ENCODE measurements at places on chromosomes 7 and 10.

DNA sequence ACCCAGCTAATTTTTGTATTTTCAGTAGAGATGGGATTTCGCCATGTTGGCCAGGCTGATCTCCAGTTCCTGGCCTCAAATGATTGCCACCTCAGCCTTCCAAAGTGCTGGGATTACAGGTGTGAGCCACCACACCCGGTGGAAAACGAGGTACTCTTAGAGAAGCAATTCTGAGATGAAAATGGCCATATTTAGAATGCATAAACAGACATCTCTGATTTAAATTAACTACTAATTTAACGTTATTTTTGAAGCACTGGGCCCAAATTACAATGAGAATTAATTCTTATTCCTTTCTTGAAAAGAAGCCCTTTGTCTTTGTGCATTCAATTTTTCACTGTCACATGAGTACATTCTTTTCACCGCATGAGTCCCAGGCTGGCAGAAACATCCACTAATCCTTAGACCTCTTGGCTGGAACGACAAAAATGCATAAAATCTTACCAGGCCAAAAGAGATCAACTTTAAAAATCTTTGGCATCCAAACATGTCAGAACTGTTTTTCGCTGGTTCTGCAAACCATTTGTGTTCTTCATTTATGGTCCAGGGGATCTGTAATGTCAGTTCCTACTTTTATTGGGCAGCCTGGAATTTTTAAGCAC lies 60.1 kb upstream of the CAPZA2 start:
- DNase-seq = no peak

DNA sequence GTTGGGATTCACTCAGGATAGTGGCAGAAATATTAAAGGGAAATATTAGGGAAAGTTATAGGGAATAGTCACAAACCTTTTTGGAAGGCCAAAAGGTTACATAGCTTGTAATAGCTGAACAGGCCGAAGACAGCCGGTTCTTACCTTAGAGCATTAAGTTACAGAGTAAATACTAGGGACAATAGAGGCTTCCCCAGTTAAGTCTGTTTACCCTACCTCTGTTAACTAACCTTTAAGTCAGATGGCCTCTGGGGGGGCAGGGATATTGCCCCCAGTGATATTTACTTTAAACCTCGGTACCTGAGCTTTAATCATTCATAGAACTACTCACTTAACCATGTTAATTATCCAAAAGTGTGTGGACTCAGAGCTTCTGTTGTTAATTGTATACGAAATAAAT lies 7.4 kb downstream of the POLR1F start:
- DNase-seq = no peak

- no peak for DNase-seq
Measured at GRCh38 chr7:4297165-4297917, 384.8 kb upstream of the FOXK1 start.

GRCh38 chr10:3811291-3811870 lies 26.4 kb upstream of the KLF6 start:
- no peak for DNase-seq

GRCh38 chr10:99881371-99881770 lies 98.9 kb downstream of the ABCC2 start:
- no peak for DNase-seq

- DNase-seq = no peak
Measured at GRCh38 chr7:101845974-101846373, 28.5 kb downstream of the CUX1 start.

DNA sequence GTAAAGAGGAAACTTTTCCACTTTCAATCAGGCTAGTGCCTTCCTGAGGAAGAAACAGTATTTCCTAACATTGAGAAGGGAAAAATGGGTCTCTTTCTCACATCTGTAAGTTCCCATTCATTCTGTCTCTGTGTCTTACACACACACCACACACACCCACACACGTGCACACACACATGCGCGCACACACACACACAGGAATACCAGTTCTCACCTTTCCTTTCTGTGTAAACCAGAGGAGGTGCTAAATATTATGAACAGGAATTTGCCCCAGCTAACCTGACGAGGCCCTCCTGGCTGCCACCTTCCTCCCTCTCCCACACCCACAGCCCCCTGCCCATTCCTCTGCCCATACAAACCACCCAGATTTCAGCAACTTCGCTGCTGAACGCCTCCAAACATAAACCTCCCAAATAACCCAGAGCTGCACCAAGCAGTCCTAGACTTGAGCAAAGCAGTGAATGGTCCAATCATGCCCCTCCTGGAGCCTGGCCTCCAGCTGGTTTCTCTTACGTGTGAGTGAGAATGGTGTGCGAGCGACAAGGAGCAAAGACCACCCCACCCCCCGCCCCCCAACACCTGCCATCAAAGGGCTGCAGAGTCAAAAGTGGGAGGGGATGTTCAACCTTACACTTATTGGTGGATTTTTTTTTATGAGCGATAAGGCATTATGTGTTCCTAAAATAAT lies 190.5 kb downstream of the HECW1 start:
- DNase-seq = no peak

GRCh38 chr10:4522296-4523000 lies 303.6 kb upstream of the AKR1E2 start:
- DNase-seq = no peak

DNA sequence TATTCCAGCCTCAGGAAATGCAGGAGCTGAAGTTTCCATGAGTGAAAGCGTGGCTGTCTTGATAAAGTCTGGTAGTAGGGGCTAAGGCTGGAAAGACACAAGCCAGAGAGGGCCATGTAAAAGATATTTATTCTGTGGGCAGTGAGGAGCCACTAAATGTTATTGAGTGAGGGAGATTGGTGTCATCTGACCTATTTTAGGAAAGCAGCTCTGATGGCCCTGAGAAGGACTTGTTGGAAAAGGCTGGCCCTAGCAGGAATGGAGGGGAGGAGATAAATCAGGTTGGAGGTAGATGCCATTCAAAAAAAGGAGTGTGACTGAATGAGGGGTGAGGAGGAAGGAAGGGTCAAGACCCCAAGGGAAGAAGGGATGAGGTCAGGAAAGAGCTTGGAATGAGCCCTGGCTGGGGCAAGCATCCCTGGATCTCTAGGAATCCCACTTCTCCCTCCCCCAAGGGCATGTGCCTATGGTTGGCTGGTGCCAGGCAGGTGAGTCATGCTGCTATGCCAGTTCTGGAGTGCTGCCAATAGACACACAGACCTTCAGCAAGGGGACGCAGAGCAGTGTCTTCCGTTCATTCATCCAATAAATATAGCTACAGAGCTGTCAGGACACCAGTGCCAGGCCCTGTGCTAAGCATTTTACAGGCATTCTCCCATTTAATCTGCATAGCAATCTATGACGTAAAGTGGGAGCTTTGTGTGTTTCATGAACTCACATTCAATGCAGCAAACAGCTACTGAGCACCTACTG lies 2.0 kb downstream of the ANKRD2 start:
- no peak for DNase-seq

DNA sequence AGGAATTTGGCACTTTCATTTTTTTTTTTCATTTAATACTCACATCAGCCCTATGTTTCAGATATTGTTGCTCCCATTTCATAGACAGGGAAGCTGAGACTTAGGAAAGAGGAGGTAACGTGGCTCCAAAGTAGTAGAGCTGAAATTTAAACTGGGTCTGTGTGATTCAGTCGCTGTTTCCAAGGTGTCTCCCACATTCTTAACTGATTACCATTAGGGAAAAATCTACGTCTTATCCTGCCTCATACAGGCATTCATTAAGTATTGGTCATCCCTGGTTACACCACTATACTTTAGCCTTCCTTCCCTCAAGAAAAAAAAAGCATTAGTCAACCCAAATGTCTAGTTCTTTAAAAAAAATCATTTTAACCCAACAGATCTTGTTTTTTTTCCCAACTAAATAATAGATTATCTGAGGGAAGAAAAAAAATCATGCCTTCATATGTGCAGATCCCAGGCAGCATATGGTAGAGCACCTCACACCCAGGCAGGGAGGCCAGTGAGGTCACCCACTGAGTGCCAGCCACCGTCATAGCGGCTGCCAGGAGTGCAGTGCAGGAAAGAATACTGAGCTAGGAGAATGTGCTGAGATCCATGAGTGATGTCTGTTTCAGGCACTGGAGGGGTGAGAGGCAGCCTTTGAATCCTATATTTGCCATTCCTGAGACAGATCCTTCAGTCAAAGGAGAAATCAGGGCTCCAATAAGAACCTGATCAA lies 59.0 kb upstream of the SORCS3 start:
- DNase-seq = no peak

DNA sequence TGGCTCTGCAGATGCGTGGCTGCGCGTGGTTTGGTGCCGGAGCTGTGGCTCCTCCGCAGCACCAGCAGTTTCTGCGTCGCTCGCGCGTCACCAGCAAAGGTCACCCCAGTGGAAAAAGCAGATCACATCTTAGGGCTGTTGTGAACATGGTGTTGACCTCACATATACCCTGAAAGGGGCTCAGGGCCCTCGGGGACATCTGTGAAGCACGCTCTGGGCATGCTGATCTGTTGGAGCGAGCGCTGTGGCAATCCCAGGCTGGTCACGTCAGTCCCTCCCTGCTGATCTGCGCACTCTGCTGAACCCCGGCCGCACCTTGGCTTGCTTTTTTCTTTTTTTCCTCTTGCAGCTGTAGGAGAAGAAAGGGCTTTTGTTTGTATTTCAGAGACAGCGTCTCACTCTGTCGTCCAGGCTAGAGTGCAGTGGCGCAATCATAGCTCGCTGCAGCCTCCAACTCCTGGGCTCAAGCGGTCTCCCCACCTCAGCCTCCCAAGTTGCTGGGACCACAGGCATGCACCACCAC lies 33.3 kb upstream of the AP5Z1 start:
- DNase-seq = no peak

DNA sequence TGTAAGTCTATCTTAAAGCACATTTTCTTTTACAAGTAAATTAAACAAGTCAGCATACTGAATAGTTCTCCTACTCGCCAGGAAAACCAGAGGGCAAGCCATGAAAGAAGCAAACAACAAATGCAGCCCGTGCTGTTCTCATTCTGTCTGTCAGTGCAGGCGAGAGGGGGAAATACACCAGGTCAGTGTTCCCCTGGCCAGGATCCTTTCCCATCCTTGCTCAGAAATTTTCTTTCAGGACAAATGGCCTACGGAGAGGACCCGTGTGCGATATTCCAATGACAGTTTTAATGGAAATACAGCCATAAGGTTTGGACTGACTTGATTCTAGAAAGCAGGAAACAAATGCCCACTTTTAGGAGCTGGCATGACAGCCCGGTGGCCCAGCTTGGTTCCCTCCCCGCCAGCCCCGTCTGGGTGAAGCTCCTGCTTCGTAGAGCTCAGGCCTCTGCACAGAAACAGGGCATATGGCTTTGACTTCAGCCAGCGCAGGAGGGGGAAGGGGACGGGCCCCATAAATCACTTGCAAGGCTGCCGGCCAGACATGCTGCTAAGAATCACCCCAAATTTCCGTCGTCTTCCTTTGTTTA lies 67.8 kb downstream of the FRMD4A start:
- DNase-seq = no peak

DNA sequence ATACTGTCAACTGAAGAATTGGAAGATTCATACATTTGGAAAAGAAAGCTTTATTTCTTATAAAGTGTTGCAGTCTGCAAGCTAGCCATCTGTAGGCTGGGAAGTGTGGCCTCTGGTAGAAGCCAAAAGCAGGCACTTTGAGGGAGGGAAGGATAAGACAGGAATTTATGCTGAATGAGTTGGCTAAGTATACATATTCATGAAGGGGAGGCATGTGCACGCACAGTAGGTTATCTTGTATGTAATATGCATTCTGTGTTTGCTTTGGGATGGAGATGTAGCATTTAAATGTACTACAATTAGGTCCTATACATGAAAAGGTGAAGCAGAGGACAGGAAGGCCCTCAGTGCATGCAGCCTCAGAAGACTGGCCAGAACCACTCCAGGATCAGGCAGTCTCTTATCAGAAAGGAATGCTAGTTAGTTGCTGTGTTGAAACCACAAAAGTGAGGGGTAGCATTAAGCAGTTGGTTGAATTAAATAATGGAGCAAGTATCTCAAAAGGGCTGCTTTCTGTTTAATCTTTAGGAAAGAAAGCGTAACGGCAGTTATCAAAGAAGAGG lies 40.9 kb downstream of the MYO3A start:
- no peak for DNase-seq

GRCh38 chr10:46091080-46091827 lies 45.2 kb upstream of the MSMB start:
- no peak for DNase-seq

DNA sequence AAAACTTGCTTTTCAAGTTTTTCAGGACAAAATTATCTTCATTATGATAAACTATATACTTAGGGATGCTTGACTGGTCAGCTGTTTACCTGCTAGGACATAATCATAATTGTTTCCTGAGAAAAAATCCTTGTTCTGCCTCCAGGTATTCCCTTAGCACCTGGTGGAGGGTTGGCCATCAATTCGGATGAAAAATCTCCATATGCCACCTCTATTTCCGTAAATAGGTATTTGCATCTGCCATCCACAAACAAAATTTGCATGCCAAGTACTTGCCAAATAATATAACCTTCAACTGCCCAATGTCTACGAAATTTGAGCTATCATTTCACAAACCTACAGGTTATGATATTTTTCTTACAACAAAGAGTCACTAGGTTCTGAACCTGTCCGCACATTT lies 126.2 kb downstream of the RNF133 start:
- DNase-seq = no peak

GRCh38 chr7:85890244-85890811 lies 703.5 kb upstream of the SEMA3D start:
- DNase-seq = no peak

- no peak for DNase-seq
Measured at GRCh38 chr7:150340024-150340749, 1.2 kb downstream of the RARRES2 start.

DNA sequence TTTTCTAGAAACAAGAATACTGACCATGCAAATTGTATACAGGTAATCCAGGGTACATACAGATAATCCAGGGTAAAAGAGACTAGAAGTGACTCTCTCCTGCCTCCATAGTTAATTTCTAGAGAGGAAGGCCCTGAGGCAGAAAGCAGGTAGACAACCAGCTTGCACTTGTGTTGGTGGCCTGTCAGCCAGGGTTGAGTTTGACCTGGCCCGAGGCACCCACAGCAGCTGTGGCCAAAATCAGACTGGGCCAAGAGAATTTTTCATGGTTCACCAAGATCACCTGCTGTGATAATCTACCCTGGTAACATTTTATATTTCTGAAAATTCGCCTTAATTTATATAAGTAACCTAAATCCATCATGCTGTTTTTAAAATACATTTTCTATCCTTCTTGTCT lies 386.5 kb upstream of the ETV1 start:
- no peak for DNase-seq

- no peak for DNase-seq
Measured at GRCh38 chr7:20464891-20465290, 134.2 kb downstream of the ITGB8 start.

GRCh38 chr7:44893710-44894234 lies 8.4 kb upstream of the PURB start:
- no peak for DNase-seq

- no peak for DNase-seq
Measured at GRCh38 chr7:156198277-156198676, 386.0 kb upstream of the SHH start.

Measured in stimulated activated CD8-positive, alpha-beta memory T cell treated with anti-CD3 and anti-CD28 coated beads, Interleukin-4, amount 100 ng/mL, for 4 hours (primary cell).